Progenitor cell of endocrine pancreas (in vitro differentiated cells): ENCODE measurements at places on chromosomes 2 and 18. TPM values are rescaled to one million over a fixed set of nuclear protein-coding genes. Genes with fewer than 3 reads are reported as not detected.

DNA sequence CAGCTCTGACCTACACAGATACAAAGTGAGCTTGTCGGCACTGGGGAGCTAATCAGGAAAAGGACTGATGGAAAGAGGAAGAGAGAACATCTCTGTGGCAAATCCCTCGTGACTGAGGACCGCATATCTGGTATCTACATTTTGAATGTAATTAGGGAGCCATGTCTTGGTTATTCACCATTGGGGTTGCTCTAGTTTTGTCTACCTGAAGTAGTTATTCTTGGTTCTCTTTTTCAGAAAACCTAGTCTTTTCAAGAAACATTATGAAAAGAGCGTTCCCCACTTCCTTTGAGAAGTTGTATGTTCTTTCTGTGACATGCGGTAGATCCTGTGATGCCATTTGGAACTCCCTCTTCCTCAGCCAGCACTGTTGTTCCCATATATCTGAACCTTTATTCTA, 104.4 kb downstream of the DOCK10 start:
- DNase-seq, result no peak

The EML6 gene
- 2.6 and 4.0 TPM in 2 replicates for total RNA-seq

The MBD2 gene
- 38.6 and 40.4 TPM in 2 replicates for total RNA-seq

DNA sequence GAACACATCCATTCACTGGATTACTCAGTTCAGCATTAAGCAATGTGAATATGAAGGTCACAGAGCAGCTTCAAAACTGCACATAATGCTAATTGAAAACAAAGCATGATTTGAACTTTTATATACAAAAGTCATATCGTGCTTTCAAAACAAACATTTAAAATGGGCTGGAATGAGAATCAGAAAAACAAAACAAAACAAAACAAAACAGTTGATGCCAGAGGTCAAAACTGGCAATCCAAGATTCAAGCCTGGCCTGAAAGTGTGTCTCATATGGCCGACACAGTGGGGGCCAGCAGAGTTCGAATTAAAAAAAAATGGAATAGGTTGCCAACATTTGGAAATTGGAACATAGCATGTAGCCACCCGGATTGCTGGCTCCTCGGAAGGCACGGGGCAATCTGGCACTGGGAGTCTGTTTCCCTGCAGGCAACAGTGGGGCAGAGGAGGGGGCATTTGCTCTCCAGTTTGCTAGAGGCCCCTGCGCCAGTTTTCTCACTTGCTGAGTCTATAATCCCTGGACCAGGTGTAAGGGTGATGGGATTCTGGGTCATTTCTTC, 294.4 kb downstream of the ZNF521 start:
- no peak for DNase-seq

DNA sequence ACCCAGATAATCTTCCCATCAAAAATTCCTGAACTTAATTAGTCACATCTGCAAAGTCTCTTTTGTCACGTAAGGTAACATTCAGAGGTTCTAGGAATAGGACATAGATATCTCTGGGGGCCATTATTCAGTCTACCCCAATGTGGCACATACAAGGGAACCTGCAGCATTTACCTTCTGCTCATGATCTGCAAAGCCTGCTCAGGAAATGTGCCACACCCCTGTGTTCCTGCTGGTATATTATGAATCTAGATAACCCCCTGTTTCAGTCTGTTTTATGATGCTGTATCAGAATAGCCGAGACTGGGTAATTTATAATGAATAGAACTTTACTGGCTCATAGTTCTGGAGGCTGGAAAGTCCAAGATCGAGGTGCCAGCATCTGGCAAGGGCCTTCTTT, 103.5 kb downstream of the ARL4C start:
- no peak for DNase-seq

The CNDP1 gene
- 0.29 and 0.38 TPM in 2 replicates for total RNA-seq
